Stimulated activated CD4-positive, alpha-beta T cell treated with anti-CD3 and anti-CD28 coated beads, Interleukin-4, amount 100 ng/mL, for 4 hours (primary cell): ENCODE measurements at places on chromosomes 4 and X.

- no peak for DNase-seq
Measured at GRCh38 chr4:6115342-6115741, 85.0 kb downstream of the JAKMIP1 start.

- no peak for DNase-seq
Measured at GRCh38 chr4:174713181-174713580, 115.9 kb downstream of the GLRA3 start.

DNA sequence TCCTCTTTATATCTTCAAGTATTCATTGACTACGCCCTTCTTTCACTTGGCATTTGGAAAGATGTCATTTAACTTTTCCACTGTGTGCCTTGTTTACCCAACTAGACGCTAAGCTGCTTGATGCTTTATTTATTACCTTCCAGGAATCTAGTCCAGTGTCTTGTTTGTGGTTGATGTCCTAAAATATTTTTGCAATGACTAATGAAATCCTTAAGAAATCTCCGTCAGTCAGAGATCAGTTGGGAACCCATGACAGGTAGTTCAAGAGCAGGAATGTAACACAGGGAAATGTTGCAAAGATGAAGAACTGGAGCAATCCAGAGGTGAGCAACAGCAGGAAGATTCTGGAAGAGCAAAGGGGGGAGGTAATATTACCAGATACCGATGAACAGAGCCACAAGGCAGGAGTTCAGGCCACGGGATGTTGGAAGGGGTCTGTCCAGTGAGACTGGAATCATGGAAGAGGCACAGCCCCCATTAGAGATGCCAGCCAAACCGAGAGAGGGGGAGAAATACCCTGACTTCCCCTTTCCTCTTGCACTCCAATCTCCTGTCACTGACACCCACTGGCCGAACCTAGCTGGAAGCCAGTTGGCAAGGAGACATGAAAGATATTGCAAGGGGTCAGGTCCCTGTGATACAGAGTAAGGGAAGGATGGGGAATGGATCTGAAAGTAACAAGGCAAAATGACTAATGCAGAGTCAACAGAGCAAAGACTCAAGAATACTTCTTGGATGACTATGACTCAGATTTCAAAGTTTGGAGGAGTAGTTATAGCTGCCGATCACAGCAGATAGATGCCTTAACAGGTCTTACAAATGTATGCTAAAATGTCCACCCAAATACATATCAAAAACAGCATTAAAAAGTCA lies 62.7 kb upstream of the PHKA2 start:
- DNase-seq: no peak

DNA sequence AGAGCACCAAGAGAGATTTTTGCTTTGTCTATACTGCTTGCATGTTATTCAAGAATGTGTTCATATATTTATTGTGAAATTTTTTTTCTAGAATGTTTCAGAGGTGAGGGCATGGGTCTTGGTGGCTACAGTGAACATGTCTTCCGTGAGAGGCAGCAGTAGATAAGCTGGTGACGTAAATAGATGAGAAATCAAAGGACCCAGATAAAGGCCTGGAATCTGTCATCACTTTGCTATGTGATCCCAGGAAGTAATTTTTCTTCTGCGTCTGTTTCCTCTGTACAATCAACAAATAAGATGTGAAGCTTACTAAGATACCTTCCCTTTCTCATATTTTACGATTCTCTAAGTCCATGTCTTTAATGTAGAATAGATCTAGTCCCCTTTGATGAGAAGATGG lies 129.1 kb downstream of the COL4A6 start:
- no peak for DNase-seq

DNA sequence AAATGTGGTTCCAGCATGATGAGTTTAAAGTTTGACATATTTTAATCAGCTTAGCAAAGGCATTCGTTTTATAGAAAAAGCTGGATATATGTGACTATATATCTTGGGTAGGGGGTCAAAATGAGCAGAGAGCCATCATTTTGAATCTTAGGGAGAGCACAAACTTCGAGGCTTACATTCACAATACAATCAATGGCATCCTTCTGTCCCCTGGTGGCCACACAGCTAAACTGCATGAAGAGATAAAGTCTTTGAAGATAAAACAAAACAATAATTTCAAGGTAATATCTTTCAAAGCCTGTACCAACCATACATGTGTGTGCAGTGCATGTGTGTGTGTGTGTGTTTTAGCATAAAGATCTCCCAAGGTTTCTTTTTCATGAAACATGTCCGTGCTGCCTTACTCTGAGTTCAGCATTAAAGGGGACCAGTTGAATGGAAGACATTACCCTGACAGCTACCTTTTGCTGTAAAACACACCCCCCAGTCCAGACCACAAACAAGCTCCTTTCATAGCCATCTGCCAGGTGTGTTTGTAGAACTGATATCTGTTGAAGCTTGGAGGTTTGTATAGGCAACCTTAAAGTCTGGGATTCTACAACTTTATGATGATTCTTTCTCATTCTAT lies 22.0 kb downstream of the DYNLT3 start:
- DNase-seq: peak; percentile 19

- DNase-seq: peak; percentile 5
Measured at GRCh38 chr4:24686866-24687692, 102.7 kb upstream of the DHX15 start.

- DNase-seq: no peak
Measured at GRCh38 chr4:137905930-137906329, 336.2 kb downstream of the SLC7A11 start.

- no peak for DNase-seq
Measured at GRCh38 chrX:46463682-46464081, 81.5 kb downstream of the ZNF674 start.

GRCh38 chr4:2277956-2278355 lies 16.0 kb upstream of the MXD4 start:
- DNase-seq: no peak

GRCh38 chr4:76365636-76366035 lies 55.3 kb downstream of the CCDC158 start:
- DNase-seq: no peak

DNA sequence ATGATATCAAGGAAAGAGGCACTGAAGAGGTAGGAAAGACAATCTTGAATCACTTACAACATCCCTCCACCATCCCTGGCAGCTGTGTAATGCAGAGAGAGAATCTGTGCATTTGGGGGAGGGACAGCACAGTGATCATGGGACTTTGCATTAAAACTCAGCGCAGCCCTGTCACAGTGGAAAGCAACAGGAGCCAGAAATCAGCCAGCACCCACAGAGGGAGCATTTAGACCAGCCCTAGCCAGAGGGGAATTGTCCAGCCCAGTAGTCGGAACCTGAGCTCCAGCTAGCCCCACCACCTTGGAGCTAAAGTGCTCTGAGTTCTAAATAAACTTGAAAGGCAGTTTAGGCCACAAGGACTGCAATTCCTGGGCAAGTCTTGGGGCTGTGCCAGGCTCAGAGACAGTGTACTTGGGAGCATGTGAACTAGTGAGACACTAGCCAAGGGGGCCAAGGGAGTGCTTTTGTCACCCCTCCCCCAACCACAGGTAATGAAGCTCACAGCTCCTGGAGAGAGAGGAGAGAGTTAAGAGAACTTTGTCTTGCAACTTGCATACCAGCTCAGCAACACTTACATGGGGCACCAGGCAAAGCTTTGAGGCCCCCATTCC lies 83.9 kb upstream of the FAM241A start:
- DNase-seq: no peak

DNA sequence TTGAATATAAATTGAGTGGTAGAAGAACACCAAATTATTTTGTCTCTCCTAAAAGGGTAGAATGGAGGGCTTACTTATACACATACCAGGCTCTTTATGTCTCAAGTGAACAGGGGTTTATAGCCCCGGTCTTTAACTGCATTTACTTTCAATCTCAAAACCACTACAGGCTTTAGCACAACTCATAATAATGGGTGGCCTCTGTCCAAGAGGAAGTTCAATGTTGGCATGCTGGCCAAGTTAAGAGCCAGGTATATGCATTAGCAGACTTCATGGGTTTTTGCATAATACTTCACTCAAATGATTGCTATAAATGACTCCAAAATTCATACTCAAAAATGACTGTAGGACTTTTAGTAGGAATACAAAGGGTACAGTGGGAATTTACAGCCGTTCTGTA lies 118.5 kb upstream of the OTUD4 start:
- no peak for DNase-seq

- peak; percentile 33 for DNase-seq
Measured at GRCh38 chr4:154618708-154619315, 6.4 kb upstream of the FGG start.

GRCh38 chrX:48681539-48682183 lies 1.9 kb upstream of the WAS start:
- DNase-seq: no peak

GRCh38 chrX:57596109-57596508 lies 4.3 kb downstream of the ZXDB start:
- DNase-seq: no peak

- no peak for DNase-seq
Measured at GRCh38 chrX:113906168-113906567, 677.7 kb upstream of the HTR2C start.

- DNase-seq: no peak
Measured at GRCh38 chr4:19905024-19905423, 346.7 kb upstream of the SLIT2 start.

DNA sequence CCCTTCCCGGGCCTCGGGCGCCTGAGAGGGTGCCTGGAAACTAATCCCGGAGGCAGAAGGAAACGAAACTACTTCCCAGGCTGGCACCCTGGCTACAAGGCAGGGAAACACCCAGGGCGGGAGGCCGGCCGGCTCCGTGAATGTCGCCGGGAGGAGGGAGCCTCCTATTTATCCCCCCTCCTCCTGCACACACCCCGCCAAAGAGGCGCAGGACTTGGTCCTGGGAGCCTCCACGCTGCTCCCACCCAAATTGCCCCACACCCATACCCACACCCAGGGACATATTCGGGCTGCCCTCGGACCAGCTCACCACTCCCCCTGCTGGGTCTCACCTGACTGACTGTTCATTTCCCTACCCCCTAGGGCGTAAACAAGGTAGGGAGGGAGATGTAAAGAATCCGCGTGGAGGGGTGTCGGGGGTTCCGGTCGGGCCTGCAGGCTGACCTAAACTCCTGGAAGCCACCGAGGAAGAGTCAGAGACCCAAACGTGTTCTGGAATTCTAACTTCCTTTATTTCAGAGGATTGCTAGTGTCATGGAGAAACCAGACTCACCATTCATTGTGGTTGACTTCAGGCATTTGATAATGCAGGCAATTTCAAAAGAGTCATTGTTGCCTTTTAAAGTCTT lies at the start of gene BTC:
TSS of gene BTC (minus strand) at position 142 of the 629 bp plus-strand sequence. CDS start 198 bp downstream, outside the sequence.
- no peak for DNase-seq
